Right lung (tissue), 10 donors: ENCODE measurements at places on chromosomes 5 and 9. TPM values are rescaled to one million over a fixed set of nuclear protein-coding genes. Genes with fewer than 3 reads are reported as not detected.
A peak's percentile ranks its signal among the peaks of the same experiment; 100 is the strongest.

DNA sequence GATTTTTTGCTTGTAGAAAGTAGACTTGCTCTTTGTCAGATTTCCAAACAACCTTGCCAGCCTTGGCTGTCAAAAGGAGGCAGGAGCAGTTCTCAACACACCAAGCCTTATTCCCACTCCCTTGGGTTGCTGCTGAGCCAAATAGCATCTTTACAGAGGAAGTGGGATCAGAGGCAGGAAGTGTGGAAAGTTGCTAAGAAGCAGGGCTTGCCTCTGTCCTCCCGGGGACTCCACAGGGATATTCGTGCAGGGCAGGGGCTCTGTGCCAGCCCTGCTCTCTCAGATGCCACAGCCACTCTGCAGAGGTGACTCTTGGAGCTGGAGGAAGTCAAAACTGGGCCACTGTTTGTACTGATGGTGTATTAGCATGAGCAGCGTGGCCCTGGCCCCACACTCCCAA is 24.3 kb downstream of the PTPDC1 start:
- peak; percentile 12 for DNase-seq

DNA sequence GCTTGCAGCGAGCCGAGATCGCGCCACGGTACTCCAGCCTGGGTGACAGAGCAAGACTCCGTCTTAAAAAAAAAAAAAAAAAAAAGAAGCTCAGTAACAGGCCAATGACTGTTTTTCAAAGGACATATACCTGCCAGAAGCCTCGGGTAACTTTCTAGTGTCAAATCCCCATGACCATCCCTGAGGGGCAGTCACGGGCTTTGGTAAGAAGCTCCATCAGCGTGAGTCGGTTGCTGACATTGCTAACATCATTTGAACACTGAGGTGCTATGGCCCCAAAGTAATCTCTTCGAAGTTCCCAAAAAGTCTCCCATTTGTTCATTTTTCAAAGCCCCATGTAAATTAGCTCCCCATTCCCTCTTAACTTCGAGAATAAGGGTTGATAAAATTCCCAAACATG is 11.6 kb downstream of the NAIP start:
- DNase-seq: no peak

DNA sequence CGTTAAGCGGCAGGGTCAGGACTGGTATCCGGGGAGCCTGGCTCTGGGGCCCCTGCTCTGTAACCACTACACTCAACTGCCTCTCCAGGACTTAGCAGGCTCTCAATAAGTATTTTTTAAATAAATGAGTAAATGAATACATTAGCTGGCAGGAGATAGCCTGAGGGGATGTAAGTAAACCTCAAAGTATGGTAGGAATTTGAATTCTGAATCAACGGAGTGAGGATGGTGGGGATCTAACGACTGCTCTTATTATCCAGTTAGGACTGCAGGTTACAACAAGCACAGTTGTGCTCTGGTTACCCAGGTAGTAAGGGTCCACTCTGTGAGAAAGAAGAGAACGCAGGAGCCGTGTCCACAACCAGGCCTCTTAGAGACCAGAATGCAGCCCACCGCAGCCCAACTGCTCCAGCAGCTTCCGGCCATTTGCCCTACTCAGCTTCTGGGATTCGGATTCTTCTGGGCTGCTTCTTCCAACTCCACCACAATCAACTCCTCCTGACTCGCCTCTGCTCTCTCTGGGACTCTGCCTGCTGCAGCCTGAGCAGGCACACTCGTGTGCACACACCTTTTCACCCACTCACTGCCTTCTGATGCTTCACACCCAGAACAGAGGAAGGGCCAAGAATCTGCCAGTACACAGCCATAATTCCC is 52.6 kb downstream of the MED27 start:
- no peak for DNase-seq

- DNase-seq: no peak
Observed at GRCh38 chr5:501105-501830, 23.0 kb downstream of the SLC9A3 start.

- no peak for DNase-seq
Observed at GRCh38 chr5:87004101-87004500, 263.6 kb upstream of the RASA1 start.

- DNase-seq: peak; percentile 96
Observed at GRCh38 chr9:95143591-95144561, 173.6 kb downstream of the FANCC start.

GRCh38 chr9:128912270-128912853 is 8.4 kb upstream of the PHYHD1 start:
- no peak for DNase-seq

GRCh38 chr5:156274453-156274852 is 52.5 kb upstream of the SGCD start:
- DNase-seq: no peak

DNA sequence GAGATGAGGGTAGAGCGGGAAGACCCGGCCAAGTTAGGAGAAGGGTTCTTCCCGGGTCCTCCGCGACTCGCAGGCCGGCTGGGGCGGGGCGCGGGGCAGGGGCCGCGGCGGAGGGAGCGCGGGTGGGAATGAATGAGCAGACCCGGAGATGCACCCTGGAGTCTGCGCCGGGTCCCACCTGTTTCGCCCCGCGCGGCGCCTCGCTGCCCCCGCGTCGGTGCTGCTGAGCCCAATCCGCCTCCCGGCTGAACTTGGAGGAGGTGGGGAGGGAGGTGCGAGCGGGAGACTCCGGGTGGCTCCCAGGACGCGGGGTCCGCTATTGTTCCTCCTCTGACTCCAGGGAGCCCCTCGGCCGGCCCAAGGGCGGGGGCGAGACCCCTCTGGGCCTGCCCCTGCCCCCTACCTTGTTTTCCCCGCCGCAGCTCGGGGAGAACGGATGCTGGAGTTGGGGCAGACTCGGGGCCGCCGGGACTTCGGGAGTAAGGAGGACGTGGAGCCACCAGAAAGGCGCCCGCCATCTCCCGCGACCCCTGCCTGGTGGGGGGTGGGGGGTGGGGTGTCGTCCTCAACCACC is 659 bp downstream of the RAI14 start:
- no peak for DNase-seq

DNA sequence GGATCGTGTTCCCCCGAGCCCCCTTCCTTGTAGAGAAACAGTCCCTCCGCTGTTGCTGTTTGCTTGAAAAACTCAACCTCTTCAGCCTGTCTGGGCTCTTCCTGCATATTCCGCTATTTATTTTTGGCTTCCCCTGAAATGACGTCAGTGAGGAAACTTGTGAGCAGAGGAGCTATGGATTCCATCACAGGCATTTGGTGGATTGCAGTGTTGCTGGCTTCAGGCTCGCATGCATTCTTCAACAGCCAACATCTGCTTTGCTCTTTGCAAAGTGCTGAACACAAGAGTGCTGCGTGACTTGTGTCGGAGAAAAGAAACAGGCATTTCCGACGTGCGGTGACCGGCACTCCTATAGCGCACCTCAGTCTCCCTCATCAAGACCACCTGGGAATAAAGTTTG is 232.7 kb downstream of the RFK start:
- peak; percentile 68 for DNase-seq

DNA sequence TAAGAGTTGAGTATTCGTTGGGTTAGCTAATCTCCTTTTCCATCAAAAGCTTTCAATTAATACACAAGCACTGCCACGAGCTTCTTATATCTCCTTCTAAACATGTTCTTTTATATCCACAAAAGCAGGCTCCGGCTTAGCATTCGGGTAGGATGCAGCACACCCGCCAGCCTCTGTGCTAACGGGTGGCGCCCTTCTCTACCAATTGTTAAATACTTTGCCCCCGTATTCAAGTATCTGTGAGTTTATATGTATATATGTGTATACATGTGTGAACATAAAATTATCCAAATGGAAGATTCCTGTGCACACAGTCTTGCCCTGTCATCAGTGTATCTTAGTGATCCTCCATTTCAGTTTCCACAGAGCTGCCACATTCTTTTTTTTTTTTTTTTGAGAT is 27.8 kb downstream of the BNIP1 start:
- no peak for DNase-seq

- DNase-seq: no peak
Observed at GRCh38 chr5:108715408-108715807, 32.3 kb upstream of the FER start.

DNA sequence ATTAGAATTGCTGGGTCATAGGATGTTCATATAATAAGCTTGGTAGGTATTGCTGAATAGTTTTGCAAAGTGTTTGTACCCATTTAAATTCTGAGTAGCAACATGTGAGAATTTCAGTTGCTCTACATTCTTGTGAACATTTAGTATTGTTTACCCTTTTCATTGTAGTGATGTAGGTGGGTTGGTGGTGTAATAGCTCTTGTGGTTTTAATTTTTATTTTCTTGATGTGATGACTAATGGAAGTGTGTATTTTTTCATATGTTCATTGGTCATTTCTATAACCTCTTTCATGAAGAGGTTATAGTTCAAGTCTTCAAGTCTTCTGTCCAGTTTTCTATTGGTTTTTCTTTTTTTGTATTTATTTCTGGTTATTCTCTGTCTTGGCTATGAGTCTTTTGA is 34.4 kb downstream of the RASA1 start:
- DNase-seq: no peak

DNA sequence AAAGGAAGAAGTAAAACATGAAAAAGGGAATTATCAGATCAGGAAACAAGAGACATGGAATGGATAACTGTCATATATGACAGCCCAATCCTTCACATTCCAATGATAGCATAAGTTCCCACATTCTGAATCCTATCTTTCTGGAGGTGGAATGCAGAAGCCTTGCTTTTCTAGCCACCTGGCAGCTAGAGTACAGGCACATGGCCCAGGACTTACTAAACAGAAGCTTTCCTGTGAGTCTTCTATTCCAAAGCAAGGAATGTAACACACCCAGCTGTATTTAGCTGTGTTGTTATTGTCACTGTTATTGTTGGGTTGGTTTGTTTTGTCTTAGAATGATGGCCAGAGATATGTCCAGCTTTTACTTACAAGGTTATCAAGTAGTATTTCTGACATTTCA is 780.5 kb upstream of the ZNF608 start:
- DNase-seq: no peak

- DNase-seq: no peak
Observed at GRCh38 chr5:68932830-68933434, 160.9 kb upstream of the SLC30A5 start.

DNA sequence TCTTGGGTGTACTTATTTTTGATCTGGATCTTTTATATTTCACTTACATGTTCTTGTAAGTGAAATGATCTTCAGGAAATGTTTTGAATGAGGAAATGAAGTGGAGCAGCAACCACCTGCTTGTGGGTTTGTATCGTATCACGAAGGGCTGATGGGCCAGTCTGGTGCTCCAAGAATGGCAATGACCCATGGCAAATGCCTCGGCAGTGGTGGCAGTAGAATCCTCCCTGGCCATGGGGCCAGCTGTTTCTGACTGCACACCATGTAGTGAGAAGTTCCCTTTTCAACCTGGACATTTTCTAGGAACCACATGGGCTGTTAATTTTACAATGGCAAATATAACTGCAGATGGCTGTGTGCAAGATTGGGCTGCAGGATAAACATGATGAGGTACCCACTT is 29.9 kb downstream of the MAT2B start:
- no peak for DNase-seq

Gene CDO1
- polyA plus RNA-seq: 57.9 TPM

Gene TEX48
- polyA plus RNA-seq: not detected

Gene SPATA31C2
- 0.07 TPM for polyA plus RNA-seq

Gene NR2F1
- polyA plus RNA-seq: 179 TPM

Gene NUTM2F
- polyA plus RNA-seq: 0.09 TPM

Gene OTP
- not detected for polyA plus RNA-seq

Gene LAMC3
- 7.3 TPM for polyA plus RNA-seq

Gene HINT2
- polyA plus RNA-seq: 33.5 TPM

Gene RASGEF1C
- polyA plus RNA-seq: 0.35 TPM

Gene PRPF4
- 26.0 TPM for polyA plus RNA-seq

Gene PLPP1
- polyA plus RNA-seq: 97.0 TPM

Gene FRMD3
- polyA plus RNA-seq: 2.2 TPM

Gene PCDHB10
- 6.2 TPM for polyA plus RNA-seq
